Ovary (tissue), 10 donors: ENCODE measurements at places on chromosomes 16 and 17. TPM values are rescaled to one million over a fixed set of nuclear protein-coding genes. Genes with fewer than 3 reads are reported as not detected.

GRCh38 chr16:6827267-6827666 lies 505.4 kb upstream of the RBFOX1 start:
- no peak for DNase-seq
- no peaks in the 10 kb centered on the region for H3K4me1 ChIP-seq
- no peaks in the 10 kb centered on the region for H3K36me3 ChIP-seq
- H3K4me3 ChIP-seq, result no peak overlapping the region
- no peak overlapping the region for H3K27ac ChIP-seq

GRCh38 chr17:77700165-77700881 lies 258.2 kb upstream of the TNRC6C start:
- no peaks in the 10 kb centered on the region for H3K36me3 ChIP-seq
- no peaks in the 10 kb centered on the region for H3K4me1 ChIP-seq

DNA sequence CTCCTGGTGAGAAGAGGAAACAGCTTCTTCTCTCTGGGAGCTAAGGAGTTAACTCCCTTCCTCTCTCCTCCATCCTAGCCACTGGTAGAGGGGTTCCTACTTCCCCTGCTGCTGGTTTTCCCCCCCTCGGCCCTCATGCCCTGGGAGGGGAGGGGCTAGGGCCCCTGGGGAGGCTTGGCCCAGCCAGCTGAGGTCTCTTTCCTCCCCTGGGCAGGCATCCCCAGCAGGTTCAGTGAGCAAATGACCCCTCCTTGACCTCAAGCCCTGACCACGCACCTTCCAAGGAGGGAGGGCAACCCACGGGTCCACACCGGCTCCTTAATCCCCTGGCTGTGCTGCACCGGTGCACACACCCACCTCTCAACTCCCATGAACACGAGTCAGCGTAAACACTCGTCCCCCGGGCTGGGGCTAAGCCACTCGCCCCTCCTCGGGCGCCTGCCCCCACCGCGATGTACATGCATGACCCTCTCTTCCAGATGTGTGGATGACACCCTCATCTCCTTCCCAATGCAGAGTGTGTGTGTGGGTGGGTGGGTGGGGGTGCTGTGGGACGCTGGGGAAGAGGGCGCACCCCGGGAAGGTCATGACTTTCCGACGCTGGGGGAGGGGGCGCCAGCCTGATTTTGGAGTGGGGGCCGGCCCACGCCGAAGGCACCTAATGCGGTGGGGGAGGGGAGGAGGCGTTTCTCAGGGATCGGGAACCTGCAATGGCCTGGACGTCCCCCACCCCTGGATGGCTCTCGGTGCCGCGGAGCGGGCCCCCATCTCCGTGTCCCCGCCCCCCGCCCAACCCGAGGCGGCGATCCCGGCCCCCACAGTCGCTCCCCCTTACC lies 33.7 kb downstream of the SRCIN1 start:
- H3K4me1 ChIP-seq, result no peaks in the 10 kb centered on the region
- no peak overlapping the region for H3K27ac ChIP-seq
- DNase-seq, result no peak
- peak overlapping the region; percentile 22 for H3K4me3 ChIP-seq

DNA sequence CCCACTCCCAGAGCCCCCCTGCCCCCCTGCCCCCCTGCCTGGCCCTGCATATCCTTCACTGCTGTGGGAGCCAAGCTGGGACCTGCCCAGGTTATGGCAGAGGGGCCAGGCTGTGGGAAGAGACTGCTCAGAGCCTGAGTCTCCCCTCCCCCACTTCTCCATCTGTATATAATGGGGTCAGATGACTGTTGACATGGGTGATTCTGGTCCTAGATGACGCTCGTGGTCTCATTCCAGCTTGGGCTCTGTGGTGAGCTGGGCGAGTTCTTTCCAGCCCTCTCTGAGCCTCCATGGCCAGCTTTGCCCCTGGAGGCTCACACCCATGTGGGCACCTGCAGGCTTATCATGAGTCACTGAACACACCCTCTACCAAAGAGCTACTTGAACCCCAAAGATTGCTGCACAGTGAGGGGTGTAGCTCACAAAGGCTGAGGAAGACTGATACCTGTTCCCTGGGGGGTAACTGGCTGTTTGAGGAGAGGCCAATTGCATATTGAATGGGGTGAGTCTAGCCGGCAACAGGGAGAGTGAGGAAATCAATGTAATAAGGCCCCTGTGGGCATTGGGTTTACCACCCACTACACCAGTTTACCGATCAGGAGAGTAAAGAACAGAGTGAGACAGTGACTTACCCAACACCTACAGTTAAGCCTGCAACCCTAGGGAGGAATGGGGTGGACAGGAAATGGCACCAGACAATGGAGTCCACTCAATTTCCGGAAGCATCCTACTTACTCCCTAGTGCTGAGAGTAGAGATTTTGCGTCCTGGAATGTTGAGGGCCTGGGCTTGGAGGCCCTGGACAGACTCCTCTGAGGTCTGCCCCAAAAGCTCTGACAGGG lies 4.2 kb upstream of the SREBF1 start:
- H3K4me3 ChIP-seq, result no peak overlapping the region
- peak; percentile 53 for DNase-seq
- peak overlapping the region; percentile 100 for H3K27ac ChIP-seq

- no peak for DNase-seq
- H3K36me3 ChIP-seq, result no peaks in the 10 kb centered on the region
- H3K4me3 ChIP-seq, result no peak overlapping the region
- H3K27ac ChIP-seq, result no peak overlapping the region
These were observed 19.9 kb downstream of the ZNF200 start for GRCh38 chr16:3214904-3215600.

GRCh38 chr16:3054965-3055733 lies 8.8 kb downstream of the MMP25 start:
- H3K4me3 ChIP-seq, result no peak overlapping the region
- DNase-seq, result no peak
- no peaks in the 10 kb centered on the region for H3K36me3 ChIP-seq
- no peak overlapping the region for H3K27ac ChIP-seq
- H3K4me1 ChIP-seq, result peaks cover 8% of the 10 kb centered on the region

GRCh38 chr17:77200711-77201110 lies 59.9 kb downstream of the SEC14L1 start:
- no peak overlapping the region for H3K4me3 ChIP-seq
- H3K36me3 ChIP-seq, result no peaks in the 10 kb centered on the region
- H3K27ac ChIP-seq, result no peak overlapping the region

GRCh38 chr16:79656553-79657115 lies 56.1 kb upstream of the MAF start:
- H3K27ac ChIP-seq, result no peak overlapping the region
- no peaks in the 10 kb centered on the region for H3K4me1 ChIP-seq
- no peaks in the 10 kb centered on the region for H3K27me3 ChIP-seq
- H3K4me3 ChIP-seq, result no peak overlapping the region

DNA sequence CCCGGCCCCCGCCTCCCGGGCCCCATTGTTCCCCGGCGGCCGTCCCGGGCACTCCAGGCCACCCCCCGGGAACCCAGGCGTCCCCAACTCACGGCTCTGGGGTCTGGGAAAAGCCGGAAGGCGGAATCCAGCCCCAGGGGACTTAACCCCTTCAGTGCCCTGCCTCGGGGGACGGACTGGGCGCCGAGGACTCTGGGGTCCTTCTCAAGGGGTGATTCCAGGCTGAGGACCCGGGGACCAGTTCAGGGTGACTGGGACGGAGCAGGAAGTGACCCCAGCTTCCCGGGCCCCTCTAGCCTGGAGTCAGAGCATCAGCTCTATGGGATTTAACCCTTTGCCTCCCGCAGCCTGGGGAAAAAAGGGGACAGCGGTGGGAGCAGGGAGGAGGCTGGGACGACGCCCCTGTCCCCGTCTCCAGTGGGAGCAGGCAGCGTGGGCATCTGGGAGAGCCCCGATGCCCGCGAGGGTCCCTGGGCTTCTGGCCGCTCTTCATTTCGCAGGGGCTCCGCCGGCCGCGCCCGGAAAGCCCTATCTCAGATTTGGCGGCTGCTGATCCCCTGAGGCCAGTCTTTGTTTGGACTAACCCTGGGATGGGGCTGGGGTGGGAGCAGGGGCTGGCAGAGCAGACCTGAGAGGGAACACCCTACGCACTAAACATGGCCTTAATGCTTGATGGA lies at the start of gene ZNF629:
Gene ZNF629 (minus strand): TSS at position 270 of the 677 bp plus-strand sequence. CDS start 2,723 bp downstream, outside the sequence.
- H3K27me3 ChIP-seq, result no peaks in the 10 kb centered on the region
- H3K36me3 ChIP-seq, result no peaks in the 10 kb centered on the region
- H3K4me3 ChIP-seq, result peak within 1 kb of the TSS; percentile 91
- DNase-seq, result peak; percentile 74

- DNase-seq, result no peak
- no peak overlapping the region for H3K27ac ChIP-seq
- H3K36me3 ChIP-seq, result no peaks in the 10 kb centered on the region
- no peaks in the 10 kb centered on the region for H3K27me3 ChIP-seq
These were observed 2.7 kb downstream of the CLUAP1 start for GRCh38 chr16:3503523-3503922.

GRCh38 chr16:68299571-68300453 lies 10.9 kb downstream of the SLC7A6OS start:
- H3K36me3 ChIP-seq, result no peaks in the 10 kb centered on the region
- peaks cover 5% of the 10 kb centered on the region for H3K4me1 ChIP-seq
- no peaks in the 10 kb centered on the region for H3K27me3 ChIP-seq
- H3K4me3 ChIP-seq, result no peak overlapping the region

DNA sequence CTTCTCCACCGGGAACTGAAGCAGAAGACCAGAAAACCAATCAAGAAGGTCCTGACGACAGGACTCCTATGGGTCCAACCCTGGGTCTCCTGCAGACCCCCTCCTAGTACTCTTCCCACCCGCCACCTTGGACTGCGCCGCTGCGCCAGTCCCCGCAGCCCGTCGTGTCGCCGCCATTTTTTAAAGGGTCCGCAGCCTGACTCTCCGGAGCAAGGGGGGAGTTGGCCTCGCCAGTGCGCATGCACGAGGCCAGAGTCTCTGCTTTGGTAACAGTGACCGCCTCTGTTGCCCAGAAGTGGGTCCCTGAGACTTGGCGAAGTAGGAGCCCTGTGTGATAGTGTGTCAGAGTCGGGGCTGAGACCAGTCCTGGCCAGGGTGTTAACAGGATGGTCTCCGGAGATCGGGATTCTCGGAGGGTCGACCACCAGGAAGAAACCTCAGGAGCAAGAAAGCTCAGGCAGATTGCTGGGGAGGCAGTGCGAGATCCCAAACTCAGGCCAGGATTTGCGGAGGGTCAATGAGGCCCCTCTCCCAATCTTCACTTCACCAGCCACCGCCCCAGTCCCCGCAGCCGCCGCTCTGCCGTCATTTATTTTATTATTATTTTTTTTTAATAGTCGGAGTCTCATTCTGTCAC lies 612.5 kb downstream of the KCNJ18 start:
- DNase-seq, result no peak
- H3K36me3 ChIP-seq, result no peaks in the 10 kb centered on the region
- no peak overlapping the region for H3K27ac ChIP-seq

GRCh38 chr17:36493956-36494355 lies 7.5 kb downstream of the ZNHIT3 start:
- H3K4me1 ChIP-seq, result no peaks in the 10 kb centered on the region
- H3K36me3 ChIP-seq, result no peaks in the 10 kb centered on the region
- no peak for DNase-seq
- H3K27me3 ChIP-seq, result no peaks in the 10 kb centered on the region
- H3K27ac ChIP-seq, result no peak overlapping the region

DNA sequence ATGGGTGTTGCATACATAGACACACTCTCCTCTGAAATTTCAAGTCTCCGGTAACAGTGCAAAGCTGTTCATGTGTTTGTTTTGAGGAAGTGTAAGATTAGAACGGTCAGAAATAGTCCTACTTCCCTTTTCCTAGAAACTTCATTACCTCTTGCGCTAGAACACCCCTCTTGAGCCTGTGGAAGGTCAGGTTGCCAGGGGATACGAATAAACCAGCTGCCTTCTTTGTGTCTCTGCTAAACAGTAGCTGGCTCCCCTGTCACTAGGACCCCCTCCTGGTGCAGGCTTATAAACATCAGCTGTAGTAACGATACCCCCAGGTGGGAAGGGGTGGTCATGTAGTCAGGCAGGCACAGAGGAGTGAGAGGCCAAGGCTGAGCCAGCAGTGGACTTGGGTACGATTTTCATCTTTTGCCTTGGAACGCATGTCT lies 113.4 kb upstream of the RCVRN start:
- no peak overlapping the region for H3K4me3 ChIP-seq
- DNase-seq, result no peak
- no peak overlapping the region for H3K27ac ChIP-seq
- H3K4me1 ChIP-seq, result peaks cover 18% of the 10 kb centered on the region
- no peaks in the 10 kb centered on the region for H3K36me3 ChIP-seq

DNA sequence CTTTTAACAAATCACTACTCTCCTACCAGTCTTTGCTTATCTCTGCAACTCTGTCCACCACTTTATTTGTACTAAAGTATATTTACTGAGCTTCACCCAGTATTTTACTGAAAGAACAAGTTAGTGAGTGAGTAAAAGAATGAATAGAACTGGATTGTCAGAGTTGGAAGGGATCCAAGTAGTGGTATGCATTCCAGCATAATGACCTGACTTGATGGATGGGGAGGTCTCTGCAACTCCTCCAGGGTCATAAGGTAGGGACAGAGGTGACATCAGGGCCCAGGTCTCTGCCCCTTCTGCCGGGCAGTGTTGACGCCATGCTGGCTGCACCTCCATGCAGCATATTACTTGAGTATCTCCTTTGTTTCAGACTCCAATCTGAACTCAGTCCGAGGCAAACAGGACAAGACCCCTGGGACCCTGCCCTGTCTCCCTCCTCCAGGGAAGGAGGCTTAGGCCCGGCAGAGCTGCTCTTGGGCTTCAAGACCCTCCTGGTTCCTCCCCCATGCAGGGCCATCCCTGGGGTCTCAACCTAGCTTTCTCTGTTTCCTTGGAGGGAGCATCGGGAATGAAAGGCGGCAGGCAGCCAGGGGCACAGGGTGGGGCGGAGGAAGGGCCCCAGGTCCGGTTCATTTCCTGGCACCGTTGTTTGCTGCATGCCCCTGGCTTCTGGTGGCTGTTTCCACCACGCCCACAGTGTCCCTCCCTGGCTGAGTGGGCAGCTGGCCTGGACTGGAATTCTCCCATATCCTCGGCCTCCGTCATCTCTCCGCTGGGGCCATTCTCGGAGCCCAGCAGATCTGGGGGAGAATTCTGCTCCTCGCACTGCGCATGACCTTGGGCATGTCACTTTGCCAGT lies 12.4 kb upstream of the ITGA3 start:
- no peak for DNase-seq
- no peak overlapping the region for H3K4me3 ChIP-seq
- no peaks in the 10 kb centered on the region for H3K4me1 ChIP-seq
- H3K27ac ChIP-seq, result no peak overlapping the region

DNA sequence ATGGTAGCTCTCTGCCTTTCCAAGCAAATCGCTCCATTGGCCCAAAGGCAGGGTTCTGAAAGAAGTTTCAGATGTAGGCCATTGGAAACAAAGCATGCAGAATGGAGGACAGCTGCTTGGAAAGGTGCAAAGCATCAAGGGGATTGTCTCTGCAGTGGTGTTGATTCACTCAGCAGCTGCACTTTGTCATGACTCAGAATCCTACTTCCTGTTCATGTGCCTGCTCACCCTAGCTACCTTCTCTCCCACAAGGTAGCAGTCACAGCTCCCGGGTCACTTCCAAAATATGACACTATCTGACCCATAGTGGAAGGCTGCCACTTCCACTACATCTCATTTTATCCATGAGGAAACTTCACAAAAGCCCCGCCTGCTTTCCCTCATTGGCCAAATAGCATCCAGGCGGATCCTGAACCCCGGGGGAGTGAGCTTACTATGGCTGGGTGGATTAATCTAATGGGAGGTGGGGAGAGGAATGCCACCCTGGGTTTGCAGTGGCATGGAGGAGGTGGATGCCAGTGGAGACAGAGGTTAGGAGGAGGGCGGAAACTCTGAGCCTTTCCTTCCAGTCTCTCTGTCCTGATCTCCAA lies 74.7 kb upstream of the NKD1 start:
- H3K4me1 ChIP-seq, result no peaks in the 10 kb centered on the region
- H3K27me3 ChIP-seq, result no peaks in the 10 kb centered on the region
- DNase-seq, result no peak
- H3K36me3 ChIP-seq, result no peaks in the 10 kb centered on the region

NLRC3 gene
- 0.18 TPM for total RNA-seq

NPIPA8 gene
- 41.5 TPM for total RNA-seq

MPP2 gene
- 3.3 TPM for total RNA-seq

ZFHX3 gene
- 13.8 TPM for total RNA-seq

MGAT5B gene
- total RNA-seq, result 3.6 TPM

TNFSF12 gene
- total RNA-seq, result 78.3 TPM

CCL1 gene
- total RNA-seq, result not detected

CDK5RAP3 gene
- total RNA-seq, result 144 TPM

ITGAD gene
- total RNA-seq, result not detected
